ENCODE measurements at places on chromosomes 12 and 14. TPM values are rescaled to one million over a fixed set of nuclear protein-coding genes. Genes with fewer than 3 reads are reported as not detected.

Gene MANSC4
- total RNA-seq = not detected

Gene TAS2R30
- total RNA-seq = 2.8 TPM

Gene ADGRD1
- not detected for total RNA-seq

Gene CCDC92
- 5.1 TPM for total RNA-seq

Gene DEPDC4
- total RNA-seq = 1.7 TPM

Gene KLRK1
- not detected for total RNA-seq

Gene MYO1H
- total RNA-seq = not detected

Gene RASAL1
- 3.9 TPM for total RNA-seq

Gene IL26
- total RNA-seq = not detected

Gene SDR9C7
- not detected for total RNA-seq

Gene SIX4
- 7.0 TPM for total RNA-seq

Gene ETNK1
- total RNA-seq = 19.8 TPM

Gene TGFB3
- 0.48 TPM for total RNA-seq

Gene KICS2
- total RNA-seq = 8.0 TPM

Gene UNC79
- under 0.01 TPM for total RNA-seq

Gene NGB
- 0.24 TPM for total RNA-seq

Gene LHX5
- total RNA-seq = 0.24 TPM

Gene RDH16
- 0.64 TPM for total RNA-seq

Gene BMAL2
- 127 TPM for total RNA-seq

Gene SERPINA5
- not detected for total RNA-seq

Gene NID2
- total RNA-seq = 3.1 TPM

Gene CLEC4E
- not detected for total RNA-seq

Gene KRT3
- total RNA-seq = not detected

Gene INHBC
- total RNA-seq = not detected

Gene DNAI7
- total RNA-seq = not detected

Gene SIX6
- not detected for total RNA-seq

Gene LPAR5
- total RNA-seq = 2.3 TPM

Gene CLEC4C
- not detected for total RNA-seq

Gene HVCN1
- total RNA-seq = 0.85 TPM

Gene TAS2R50
- total RNA-seq = 0.96 TPM

Gene EML5
- 0.96 TPM for total RNA-seq

Gene TAS2R31
- not detected for total RNA-seq

Gene CLEC2A
- not detected for total RNA-seq

Gene CACNA1C
- total RNA-seq = not detected

Gene MSI1
- not detected for total RNA-seq

Gene ATG14
- 13.0 TPM for total RNA-seq

Gene DCAF5
- total RNA-seq = 11.1 TPM

Measured in tracheal epithelial cell (primary cell).